ENCODE measurements at places on chromosomes 1 and 21. TPM values are rescaled to one million over a fixed set of nuclear protein-coding genes. Genes with fewer than 3 reads are reported as not detected.
A peak's percentile ranks its signal among the peaks of the same experiment; 100 is the strongest.

EXTL1 gene
- total RNA-seq = 0.15 TPM

PCP4 gene
- not detected for total RNA-seq

YTHDF2 gene
- 39.1 TPM for total RNA-seq

CD244 gene
- not detected for total RNA-seq

IL12RB2 gene
- total RNA-seq = 0.57 TPM

LAPTM5 gene
- 0.21 TPM for total RNA-seq

DNA sequence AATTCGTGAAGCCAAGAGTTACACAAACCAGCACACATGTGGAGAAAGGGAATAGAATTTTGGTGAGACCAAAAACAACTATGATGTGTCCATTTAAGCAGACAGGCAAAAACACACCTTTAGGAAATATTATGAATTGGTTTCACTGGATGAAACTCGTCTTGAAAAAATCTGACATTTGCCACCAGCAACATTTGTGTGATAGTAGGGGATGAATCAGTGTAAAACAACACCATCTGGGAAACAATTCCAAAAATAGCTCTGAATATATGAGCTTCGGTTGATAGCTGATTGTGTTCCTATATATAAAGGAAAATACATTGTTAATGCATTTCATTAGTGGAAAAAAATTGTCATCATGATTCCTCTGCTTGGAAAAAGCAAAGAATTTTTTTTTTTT, 327.8 kb downstream of the PAPPA2 start:
- no peak for DNase-seq

DNA sequence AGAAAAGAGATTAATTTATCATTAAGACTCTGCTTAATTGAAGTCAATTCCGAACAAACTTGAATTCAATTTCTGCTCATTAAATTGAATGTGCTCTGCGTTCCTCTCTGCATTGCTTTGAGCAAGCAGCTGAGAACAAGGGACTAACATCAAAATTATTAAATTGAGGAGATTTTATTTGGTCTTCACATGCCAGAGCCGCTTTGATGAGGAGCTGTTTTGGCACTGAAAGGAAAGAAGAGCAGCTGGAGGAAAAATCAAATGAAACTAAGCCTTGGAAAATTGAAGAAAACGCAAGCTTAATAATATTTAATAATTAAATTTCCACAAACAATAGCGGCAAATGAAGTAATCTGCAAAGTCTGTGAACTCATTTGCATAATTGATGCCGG, 222.0 kb upstream of the PKN2 start:
- DNase-seq = no peak

DNA sequence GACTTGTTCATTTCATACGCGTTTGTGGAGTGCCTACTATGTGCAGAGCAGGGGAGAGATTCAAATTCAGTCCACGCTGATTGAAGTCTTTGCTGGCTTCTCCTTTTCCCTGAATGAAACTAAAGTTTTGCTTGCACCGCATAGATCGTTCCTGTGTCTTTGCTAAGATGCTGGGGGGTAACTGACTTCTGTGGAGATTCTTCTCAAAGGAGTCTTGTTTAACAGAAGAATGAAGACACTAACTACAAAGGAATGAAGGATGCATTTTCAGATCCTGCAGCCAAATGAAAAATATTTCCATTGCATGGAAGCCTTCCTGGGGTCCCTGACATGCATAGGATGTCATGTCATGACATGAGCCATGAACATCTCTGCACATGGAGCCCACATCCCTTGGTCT, 26.9 kb upstream of the H6PD start:
- DNase-seq = no peak

- no peak for DNase-seq
These were observed 9.4 kb downstream of the PLEKHA6 start for GRCh38 chr1:204350312-204350711.

GRCh38 chr1:153597206-153597605, 15.7 kb downstream of the S100A16 start:
- DNase-seq = peak; percentile 61

GRCh38 chr21:25323356-25323949, 283.8 kb downstream of the MRPL39 start:
- DNase-seq = no peak

GRCh38 chr1:201312298-201312697, 29.0 kb downstream of the PKP1 start:
- DNase-seq = no peak

GRCh38 chr1:91608876-91609275, 108.2 kb downstream of the CDC7 start:
- peak; percentile 35 for DNase-seq

DNA sequence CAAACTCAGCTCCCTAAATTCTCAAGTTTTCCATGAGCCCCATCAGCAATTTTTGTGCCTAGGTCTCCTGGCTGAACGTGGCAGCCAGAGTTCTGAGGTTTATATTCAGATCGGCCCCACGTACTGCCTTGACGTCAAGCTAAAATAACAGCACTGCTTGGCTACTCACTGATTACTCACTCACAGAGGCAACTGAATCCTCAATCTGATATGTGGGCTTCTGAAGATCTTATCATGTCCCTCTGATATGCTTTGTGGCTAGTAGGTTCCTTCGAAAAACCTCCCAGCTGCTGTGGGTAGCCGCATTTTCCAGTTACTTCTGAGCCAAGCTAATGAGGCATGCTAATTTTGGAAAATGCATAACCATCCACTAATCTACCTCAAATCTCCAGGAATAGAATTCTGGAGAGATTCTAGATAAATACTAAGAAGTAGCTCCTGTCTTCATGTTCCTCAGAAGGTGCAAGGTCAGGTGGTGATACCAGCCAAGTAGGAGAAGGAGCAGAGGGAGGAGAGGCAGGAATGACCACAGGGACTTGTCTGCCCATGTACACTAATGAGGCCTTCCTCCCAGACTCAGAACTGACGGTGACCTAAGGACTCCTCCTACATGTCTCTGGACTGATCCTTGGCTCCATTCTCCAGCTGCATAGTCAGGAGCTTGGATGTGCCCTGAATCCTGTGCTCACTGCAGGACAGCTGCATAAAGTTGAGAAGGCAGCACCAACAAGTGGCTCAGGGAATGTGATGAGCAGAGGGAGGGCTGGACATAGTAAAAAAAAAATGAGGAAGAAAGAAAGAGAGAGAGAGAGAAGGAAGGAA, 263.7 kb downstream of the TNR start:
- peak; percentile 85 for DNase-seq

DNA sequence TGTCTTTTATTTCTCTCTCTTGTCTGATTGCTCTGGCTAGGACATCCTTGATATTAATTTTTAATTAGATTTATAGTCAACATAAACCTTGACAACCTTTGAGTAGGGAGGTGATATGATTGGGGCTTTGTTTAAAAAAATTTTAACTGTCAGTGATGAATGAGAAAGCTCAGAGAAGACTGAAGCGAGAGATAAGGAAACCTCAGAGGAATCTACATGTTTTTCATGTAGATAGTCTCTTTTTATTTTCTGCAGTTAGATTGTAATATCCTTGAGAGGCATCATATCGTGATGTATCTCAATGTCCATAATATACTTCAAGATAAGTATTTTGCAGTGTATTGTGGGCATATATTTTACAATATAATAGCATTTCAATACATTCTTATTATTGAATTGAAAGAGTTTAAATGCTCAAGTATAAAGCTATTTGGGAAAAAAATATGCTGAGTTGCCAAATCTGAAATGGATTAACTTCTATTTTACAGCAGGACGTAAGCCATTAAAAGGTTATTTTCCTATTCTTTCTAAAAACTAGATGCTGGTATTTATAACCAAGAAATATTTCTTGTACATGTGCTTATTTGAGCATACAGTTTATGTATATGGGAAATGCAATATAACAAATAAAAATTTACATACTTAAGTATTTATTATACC, 802.4 kb upstream of the ADGRL4 start:
- DNase-seq = no peak

GRCh38 chr1:25755475-25756125, 44.4 kb upstream of the SELENON start:
- no peak for DNase-seq

DNA sequence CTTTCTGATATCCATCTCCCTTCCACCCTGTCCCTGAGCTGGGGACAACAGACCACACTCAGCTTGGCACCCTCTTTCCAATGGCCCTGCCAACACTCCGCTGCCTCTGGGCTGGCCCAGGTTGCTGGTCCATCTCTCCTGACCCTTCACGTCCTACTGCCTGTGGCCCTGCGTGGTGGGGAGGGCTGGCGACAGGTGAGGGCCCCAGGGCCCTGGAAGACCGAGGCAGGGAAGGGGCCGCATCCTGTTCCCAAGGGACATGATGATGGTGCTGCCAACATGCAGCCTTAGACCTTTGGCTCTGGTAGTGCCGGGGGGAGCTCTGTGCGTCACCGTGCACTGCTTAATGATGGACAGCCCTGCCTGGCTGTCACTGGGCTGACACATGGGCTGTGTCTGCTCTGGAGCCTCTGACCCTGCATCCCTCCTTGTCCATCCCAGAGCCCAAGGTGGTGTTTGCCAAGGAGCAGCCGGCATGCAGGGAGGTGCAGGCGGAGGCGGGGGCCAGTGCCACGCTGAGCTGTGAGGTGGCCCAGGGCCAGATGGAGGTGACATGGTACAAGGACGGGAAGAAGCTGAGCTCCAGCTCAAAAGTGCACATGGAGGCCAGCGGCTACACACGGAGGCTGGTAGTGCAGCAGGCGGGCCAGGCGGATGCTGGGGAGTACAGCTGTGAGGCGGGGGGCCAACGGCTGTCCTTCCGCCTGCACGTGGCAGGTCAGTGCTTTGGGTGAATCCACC, 65.2 kb downstream of the OBSCN start:
- DNase-seq = no peak

- DNase-seq = no peak
These were observed 125.9 kb downstream of the HFM1 start for GRCh38 chr1:91278754-91279153.

DNA sequence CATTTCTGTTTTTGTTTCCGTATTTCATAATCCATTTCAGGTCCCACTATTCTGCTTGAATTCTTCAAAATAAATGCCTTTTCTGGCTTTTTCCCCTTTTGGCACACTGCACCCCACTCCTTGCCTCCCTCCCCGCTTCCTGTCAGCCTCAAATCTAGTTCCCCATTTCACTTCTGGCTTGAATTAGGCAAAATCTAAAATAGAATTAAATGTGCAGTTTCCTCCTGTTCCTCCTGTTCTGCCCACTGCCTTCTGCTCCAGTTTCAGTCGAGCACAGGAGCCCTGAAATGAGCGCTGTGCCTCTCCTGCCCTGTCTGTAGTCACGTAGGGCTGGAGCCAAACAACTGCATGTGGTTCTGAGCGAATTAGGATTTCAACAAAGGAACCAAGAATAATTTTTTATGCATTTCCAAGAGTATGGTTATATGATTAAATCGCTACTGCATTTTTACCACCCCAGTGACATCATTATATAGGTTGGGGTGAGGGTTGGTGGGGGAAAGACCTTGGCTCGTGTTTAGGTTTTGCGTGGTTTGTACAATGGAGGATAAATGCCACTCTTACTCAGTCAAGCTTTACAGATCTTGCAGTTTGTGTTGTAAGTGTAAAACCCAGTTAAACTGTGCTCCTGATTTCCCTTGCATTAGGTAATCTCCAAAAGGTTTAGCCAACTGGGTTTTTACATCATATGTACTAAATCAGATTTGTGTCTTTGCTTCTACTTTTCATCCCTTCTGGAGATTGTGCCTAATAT, 114.9 kb downstream of the VPS13D start:
- no peak for DNase-seq

GRCh38 chr1:232951180-232951579, 769 bp downstream of the NTPCR start:
- DNase-seq = peak; percentile 43

DNA sequence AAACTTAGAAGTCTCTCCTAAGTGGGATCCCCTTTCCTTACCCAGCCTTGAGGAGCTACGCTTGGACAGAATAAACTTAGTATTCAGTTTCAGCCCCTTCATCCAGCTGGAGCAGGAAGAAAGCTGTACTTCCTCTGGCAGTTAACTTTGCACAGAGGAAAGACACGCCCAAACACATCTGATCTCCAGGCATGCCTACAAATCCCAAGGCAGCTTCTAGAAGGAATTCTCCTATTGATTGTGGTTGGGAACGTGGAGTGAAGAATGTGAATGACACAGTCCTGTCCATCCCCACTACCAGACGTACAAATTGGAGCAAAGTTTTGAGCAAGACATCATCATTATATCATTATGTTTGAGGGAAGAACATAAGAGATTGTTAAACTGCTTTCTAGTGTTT, 6.6 kb upstream of the AK4 start:
- DNase-seq = peak; percentile 46

DNA sequence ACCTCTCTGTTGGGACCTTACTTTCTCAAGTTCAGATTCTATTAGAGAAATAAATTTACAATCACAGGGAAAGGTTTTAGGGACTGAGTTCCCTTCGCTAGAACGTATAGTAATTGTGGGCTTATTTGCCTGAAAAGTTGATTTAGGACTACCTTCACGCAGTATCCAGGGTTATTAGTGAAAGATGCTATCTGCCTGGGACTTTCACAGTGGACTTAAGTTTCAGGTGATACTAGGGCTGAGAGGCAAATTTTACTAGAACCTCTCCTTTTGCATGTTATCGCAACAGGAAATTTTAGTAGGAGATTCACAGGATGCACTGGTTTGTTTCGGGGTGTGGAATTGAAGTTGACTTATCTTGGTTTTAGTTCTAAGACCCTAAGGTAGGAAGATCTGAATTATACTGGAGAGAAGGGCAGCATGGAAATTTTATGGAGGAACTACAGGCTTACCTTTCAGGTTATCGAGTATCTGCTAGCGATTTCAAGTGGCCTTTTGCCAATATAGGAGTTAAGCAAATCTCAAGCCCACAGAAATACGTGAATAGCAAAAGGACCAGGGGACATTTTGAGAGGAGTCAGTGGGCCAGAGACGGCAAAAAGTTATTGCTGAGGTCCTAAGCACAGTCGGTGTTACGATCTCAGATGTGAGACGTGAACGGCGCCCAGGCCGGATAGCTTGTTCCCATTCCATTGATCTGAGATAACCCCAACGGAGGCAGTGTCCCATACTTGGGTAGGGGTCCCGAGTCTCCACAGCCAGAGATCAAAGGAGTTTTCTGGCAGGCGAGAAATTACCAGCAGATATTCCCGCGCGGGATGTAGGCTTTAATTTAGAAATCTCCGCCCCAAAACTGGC, 723 bp upstream of the GNAI3 start:
- peak; percentile 38 for DNase-seq

- peak; percentile 97 for DNase-seq
These were observed at the start of gene SLC25A24 for GRCh38 chr1:108199781-108200686. Gene SLC25A24 (minus strand): TSS chr1:108200343. CDS start chr1:108200138, 205 bp downstream.

GRCh38 chr1:54254055-54254454, 54.1 kb downstream of the MRPL37 start:
- peak; percentile 94 for DNase-seq

- no peak for DNase-seq
These were observed 45.6 kb upstream of the RBM34 start for GRCh38 chr1:235206533-235207208.

GRCh38 chr1:59522925-59523505, 226.1 kb downstream of the FGGY start:
- DNase-seq = no peak

All from Daoy (cell line).